Fibroblast of villous mesenchyme (primary cell): ENCODE measurements at places on chromosomes 3 and 15.

DNA sequence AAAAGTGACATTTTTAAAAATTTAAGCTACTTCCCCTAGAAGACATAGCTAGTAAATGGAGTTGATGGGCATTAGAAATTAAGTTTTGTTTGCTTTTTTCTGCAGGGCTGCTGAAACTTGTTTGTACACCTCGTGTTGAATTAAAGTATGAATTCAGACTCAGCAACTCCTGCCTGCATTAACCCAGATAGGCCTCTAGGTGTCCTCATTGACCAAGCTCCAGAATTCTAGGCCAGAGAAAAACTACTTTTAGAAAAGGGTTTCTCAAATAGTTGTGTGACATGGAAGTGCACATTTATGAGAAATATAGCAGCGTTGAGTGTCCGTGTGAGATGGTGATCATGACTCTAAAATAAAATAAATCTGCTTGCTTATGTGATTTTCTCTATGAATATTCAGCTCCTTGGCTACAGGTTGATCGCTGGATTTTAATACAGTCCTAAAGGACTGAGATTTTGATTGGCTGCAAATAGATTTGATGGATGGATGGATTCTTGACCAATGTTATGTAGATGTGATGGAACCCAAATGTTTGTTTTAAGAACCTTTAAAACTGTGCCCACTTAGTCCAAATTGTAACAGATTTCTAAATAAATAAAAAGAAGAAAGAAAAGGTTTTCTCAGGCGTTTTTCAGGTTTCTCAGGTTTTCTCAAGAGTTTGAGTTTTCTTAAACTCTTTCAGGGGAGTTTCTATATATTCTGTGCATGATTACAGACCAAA, 39.4 kb upstream of the LMOD3 start:
- peak; percentile 60 for DNase-seq

DNA sequence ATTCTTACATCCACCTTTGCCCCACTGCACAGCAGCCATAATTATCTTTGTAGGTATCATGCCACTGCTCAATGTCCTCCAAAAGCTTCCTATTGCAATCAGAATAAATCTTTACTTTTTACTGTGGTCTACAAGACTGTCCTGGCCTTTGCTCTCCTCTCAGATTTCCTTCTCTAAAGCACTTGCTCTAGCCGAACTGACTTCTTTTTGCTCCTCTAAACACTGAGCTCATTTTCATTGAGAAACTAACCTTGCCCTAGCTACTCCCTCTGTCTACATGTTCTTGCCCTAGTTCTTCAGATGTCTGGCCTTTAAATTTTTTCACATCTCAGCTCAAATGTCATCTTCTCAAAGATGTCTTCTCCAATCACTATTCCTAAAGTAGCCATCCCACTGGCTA, 342.8 kb downstream of the TBC1D5 start:
- DNase-seq, result no peak

DNA sequence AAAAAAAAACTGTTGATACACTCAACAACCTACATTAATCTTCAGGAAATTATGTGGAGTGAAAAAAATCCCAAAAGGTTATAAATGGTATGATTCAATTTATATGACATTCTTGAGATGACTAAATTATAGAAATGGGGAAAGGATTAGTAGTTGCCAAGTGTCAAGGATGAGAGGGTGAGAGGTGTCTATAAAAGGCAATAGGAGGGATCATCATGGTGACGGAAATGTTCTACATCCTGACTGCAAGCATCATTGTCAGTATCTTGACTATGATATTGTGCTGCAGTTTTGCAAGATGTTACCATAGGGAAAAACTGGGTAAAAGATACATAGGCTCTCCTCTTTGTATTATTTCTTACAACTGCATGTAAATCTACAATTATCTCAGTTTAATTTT, 125.6 kb downstream of the FRMD5 start:
- DNase-seq, result no peak

DNA sequence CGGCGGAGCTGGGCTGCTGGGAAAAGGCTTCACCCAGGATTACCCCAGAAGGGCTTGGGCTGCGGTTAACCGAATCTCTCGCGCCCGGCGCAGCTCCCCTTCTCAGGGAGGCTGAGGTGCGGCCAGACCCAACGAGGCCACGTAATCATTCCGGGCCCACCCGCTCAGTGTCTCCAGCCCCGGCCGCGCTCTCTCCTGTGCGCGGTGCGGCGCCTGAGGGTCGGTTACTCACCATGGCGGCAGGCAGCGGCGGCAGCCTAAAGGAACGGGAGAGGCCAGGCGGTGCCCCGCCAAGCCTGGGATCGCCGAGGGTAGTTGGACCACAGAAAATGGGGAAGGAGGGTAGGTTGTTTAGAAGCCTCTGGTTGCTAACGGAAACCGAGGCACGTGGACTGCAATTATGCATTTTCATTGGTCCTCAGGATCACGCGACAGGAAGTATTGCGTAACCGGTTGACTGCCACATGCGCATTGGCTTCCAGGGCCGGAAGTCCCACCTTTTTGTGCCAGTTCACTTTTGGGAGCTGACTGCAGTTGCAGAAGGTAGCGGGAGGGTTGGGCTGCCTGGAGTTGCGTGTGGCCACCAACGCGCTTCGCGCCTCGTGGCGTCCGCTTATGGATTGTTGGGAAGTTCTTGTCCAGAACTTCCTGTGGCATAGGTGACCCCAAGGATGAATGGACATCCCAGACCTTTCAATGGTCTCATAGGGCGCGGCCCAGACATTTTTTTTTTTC, at the start of gene LZTFL1:
Gene LZTFL1 (minus strand): TSS at position 363 of the 735 bp plus-strand sequence. CDS start 128 bp downstream, at position 235.
- peak; percentile 97 for DNase-seq

GRCh38 chr3:169402672-169403360, 260.7 kb downstream of the MECOM start:
- no peak for DNase-seq

DNA sequence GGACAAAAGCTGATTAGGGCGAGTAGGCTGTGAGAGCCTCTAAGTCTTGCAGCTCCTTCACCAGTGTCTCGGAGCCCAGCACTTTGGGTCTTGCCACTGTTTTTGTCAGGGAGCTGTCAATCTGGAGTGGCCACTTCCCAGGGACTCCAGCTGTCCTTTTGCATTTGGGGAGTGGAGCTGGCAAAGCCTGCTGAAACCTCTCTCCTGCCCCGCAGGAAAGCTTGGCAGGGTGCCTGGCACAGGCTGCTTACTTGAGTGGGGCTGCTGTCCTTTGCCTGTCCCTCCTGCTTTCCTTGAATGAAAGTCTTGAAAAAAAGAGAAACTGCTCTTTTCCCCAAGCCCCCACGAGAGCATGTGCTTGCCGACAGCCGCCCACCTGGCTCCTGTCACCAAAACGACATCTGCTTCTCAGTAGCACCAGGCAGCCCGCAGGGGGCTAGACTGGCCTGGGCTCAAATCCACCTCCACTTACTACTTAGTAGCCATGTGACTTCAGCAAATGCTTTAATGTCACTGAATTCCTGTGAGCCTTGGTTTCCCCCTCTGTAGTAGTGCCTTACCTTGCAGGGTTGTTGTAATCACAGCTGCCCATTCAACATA, 13.7 kb downstream of the USP13 start:
- DNase-seq, result no peak

- no peak for DNase-seq
These were observed 230.9 kb downstream of the NSUN3 start for GRCh38 chr3:94293793-94294195.

GRCh38 chr15:51732646-51733045, 4.8 kb downstream of the LYSMD2 start:
- no peak for DNase-seq

DNA sequence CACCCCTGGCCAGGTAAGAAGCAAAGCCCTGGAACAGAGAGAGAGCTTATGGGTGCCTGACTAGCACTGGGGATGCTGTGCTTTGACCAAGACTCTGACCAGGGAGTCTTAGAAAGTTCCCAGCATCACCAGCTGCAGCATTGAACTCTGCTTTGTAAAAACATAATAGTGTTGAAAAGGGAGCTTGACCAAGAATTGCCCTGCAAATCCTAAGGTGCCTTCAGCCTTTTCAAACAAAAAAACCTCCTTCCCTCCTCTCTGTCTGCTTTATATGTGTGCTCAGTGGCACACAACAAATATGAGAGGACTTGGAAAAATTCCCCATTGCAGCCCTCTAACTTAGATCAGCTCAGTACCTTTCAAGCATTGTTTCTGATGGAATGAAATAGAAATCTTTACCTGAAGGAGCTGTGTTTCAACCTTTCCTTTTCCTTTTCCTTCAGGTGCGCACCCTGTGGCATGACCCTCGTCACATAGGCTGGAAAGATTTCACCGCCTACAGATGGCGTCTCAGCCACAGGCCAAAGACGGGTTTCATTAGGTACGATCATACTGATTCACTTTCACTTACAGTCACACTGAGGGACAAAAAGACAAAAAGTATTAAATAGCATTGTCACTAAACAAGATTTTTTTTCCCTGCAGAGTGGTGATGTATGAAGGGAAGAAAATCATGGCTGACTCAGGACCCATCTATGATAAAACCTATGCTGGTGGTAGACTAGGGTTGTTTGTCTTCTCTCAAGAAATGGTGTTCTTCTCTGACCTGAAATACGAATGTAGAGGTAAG, 13.0 kb downstream of the THBS1 start:
- DNase-seq, result peak; percentile 19

DNA sequence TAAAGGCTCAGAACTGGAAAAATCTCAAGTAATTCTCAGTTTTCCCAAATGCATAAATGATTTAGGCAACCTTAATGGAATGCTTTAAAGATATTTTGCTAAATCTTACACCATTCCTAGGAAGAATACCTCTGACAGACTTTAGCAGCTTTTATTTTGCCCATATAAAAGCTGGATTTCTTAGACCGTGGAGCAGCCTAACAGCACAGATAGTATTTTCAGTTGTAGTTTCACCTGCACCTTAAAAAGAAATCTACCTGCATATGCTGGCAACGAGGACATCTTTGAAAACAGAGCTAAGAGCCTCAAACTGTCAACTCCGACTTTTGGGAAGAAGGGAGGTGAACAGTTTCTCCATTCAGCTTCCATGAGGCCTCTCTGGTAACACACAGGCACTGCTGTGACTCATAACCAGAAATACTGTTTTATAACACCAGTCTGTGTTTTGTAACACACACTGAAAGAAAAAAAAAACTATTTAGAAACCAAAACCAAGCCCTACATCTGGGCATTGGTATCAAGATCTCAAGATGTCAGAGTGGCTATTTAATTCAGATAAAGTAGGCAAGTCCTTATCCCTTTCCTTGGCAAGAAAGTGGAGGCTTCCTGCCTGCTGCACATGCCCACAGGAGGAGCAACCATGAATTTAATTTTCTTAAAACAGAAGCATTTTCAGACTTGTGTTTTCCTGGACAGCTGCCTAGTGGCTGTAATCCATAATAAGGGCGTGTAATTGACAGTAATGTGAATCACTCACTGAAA, 181.5 kb upstream of the ICE2 start:
- peak; percentile 79 for DNase-seq

- peak; percentile 5 for DNase-seq
These were observed 2.0 kb downstream of the NDUFB5 start for GRCh38 chr3:179606534-179607085.

GRCh38 chr3:71432044-71432975, 151.2 kb downstream of the FOXP1 start:
- DNase-seq, result no peak

DNA sequence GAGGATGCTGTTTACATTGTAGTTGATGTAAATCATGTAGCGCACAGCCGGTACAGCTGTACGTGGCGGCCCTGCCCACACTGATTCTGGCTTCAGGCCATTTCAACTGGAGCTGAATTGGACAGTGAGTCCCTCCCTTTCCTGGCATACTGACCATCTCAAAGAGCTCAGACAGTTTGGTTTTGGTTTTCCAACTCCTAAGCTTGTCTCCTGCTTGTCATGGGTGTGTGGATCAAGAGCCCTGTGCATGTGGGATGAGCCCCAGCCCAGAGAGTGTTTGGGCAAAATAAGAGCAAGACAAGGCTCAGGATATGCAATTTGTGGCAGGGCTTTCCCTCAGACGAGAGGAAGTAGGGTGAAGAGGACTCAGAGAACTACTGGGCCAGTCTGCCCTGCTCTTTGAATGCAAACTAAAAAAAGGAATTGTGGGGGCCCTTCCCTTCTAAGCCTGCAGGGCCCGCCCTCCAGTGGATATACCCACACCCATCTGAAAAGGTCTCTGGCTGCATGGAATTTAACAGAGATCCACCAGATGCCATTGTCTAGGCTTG, 13.3 kb downstream of the ITGA11 start:
- DNase-seq, result peak; percentile 91

- peak; percentile 36 for DNase-seq
These were observed 209.9 kb upstream of the SLC2A2 start for GRCh38 chr3:171236265-171237008.

- no peak for DNase-seq
These were observed 741.8 kb downstream of the IGSF11 start for GRCh38 chr3:118292841-118293240.

- peak; percentile 50 for DNase-seq
These were observed at the start of gene SST for GRCh38 chr3:187669675-187670504. TSS of gene SST (minus strand) at chr3:187670394. CDS start at chr3:187670291, 103 bp downstream.

DNA sequence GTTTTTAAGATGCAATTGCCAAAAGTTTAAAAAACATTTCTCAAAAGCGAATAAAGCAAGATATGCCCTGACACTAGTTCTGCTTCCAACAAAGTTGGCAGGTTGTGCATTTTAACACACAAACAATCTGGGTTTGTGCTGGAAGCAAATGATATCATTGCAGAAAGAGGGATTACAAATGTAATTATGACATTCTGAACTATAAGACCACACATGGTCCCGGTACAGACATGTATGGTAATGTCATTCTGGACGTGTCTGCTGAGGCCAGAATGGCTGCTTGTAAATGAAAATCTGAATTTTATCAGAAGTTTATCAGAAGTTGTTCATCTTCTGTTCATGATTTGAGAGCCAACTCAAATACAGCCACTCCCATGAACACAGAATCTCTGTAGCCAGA, 10.7 kb downstream of the TMC3 start:
- no peak for DNase-seq

DNA sequence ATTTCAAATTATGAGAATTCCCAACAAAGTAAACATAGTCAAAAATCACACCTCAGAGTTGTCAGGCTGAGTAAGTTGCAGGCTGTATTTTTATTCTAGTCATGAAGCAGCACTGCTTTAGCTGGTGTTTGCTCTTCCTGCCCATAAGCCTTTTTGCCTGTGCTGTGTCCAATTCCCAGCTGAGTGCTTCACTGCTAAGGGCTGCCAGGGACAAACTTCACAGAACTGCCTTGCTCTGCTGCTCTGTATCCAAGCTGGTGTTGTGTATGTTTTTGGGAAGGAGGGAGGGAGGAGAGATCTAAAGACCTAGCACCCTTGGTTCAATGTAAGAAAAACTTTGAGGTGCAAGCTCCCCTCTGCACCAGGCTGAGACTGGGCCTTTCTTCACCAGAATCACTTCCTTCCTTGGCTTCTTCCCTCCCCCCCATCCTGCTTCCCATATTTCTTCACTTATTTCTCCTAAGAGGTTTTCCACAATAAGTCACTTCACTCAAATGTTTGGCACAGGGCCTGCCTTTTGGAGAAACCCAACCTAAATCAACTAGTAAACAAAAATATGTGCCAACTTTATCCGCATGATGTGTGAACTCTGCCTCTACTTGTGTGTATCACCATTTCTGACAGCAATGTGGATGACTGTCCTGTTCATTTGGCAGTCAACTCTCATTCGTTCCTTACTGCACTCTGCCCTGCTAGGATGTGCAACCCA, 156.1 kb downstream of the TBL1XR1 start:
- DNase-seq, result peak; percentile 29

DNA sequence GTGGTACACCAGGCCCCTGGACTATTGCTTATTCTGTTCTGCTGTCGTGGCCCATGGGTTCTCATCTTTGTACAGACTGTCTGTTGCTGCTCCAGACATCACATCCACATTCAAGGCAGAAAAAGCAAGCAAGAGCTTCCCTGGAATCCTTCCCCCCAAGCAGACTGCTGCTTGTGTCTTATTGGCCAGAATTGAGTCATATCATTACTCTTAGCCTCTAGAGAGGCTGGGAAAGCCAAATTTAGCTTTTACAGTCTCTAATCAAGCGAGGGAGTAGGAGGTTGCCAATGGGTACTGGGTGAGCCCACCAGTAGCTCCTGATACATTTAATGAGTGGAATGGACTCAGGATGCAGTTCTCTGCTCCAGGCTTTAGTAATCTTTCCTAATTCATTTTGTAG, 39.4 kb downstream of the RAB6B start:
- DNase-seq, result no peak
